ENCODE measurements at places on chromosomes 2 and 18.

- no peak for DNase-seq
These were observed 136.9 kb downstream of the CDH20 start for GRCh38 chr18:61470031-61470674.

- no peak for DNase-seq
These were observed 12.7 kb upstream of the MAPRE2 start for GRCh38 chr18:35028536-35028935.

DNA sequence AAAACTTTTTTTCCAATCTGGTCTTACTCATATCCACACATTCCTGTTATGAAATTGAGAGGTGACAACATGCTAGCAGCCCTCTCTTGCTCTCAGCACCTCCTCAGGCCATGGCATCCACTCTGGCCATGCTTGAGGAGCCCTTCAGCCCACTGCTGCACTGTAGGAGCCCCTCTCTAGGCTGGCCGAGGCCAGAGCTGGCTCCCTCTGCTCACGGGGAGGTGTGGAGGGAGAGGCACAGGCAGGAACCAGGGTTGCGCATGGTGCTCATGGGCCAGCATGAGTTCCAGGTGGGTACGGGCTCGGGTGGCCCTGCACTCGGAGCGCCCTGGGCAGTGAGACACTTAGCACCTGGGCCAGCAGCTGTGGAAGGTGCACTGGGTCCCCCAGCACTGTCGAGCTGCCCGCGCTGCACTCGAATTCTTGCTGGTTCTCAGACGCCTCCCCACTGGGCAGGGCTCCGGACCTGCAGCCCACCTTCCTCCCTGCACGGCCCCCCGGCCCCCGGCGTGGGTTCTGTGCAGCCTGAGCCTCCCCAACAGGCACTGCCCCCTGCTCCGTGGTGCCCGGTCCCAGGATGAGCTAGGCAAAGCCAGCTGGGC, 1669.6 kb upstream of the CELF4 start:
- no peak for DNase-seq

GRCh38 chr18:79904357-79905147, 46.9 kb downstream of the SLC66A2 start:
- DNase-seq: peak; percentile 6

DNA sequence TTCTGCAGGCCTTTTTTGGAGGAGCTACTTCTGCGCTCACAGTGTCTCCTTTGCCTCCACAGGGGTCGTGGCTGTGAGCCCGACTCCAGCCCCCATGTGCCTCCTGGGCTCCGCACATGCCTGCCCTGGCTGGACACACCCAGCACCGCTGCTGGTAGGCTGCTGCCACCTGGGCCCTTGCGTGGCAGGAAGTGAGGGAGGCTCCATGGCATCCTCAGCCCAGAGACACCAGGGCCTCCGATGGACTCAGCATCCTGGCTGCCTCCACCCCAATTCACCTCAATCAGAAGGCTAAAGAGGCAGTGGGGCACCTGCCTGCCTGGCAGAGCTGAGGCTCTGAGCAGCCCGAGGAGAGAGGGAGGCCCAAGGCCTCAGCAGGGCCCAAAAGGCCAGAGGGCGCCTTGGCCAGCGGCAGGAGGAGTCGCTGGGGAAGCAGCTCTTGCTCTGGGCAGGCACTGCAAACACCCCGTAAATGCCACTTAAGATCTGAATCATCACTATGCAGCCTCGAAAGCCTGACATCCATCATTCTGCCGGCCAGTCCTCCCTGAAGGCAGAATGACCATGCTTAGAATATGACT, 68.3 kb upstream of the OTOS start:
- DNase-seq: no peak

- DNase-seq: no peak
These were observed 158.6 kb downstream of the CDH2 start for GRCh38 chr18:28018351-28018750.

DNA sequence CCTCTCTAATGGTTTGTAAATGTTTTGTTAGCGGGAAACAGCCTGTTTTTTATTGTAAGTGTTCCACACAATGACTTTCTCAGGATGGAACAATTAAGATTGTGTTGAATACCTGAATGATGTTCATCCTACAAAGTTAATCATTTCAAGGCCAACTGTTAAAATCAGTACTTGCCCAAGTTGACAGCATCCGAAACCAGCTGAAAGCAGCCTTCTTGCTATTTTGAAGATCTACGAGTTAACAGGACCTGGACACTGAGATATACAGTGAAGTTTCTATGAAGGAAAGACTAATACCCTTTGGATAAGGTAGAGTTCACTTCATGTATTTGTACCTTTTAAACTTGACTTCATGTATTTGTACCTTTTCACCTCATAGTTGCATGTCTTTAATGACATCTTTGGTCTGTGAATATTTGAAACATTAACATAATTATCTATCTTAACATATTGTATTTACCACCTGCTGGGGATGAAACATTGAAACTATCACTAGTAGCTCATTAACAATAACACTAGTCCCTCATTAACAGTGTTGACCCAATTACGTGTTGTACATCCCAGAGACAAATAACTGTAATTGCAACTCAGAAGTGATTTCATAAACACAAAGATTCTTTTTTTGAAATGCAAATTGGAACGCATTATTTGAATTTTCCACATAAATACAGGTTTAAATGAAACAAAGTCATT, 556.0 kb upstream of the MEX3C start:
- no peak for DNase-seq

DNA sequence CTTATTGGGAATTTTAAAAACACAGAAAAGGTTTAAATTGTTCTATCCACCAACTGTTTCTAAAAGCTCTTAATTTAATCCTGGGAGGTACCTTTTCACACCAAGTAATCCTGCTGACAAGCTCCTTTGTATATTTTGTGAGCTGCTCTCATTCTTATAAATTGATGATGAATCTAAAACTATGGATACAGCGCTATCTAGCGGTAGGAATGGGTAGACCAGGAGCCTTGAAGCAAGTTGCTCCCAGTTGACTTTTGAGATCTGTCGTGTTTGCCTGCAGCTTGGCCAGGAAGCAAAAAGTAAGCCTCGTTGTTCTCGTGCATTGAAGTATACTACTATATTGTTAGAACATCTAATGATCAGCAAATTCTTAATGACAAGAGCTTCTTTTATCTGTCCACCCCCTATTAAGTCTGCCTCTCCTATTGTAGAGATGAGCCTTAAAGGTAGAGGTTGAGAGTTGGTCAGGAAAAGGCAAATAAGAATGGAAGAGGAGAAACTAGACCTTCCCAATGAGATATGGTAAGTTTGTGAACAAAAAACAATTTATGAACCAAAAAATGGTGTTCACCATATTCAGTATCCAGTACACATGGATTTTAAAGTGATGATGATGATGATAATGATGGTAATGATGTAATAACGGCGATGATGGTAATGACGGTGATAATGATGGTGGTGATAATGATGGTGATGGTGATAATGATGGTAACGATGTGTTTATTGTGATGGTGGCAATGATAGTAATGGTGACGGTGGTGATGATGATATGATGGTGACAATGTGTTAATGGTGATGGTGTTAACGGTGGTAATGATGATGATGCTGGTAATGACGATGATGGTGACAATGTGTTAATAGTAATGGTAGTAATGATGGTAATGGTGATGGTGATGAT, 212.1 kb upstream of the NCKAP5 start:
- peak; percentile 91 for DNase-seq

GRCh38 chr18:79507546-79508480, 112.1 kb downstream of the NFATC1 start:
- DNase-seq: peak; percentile 75

DNA sequence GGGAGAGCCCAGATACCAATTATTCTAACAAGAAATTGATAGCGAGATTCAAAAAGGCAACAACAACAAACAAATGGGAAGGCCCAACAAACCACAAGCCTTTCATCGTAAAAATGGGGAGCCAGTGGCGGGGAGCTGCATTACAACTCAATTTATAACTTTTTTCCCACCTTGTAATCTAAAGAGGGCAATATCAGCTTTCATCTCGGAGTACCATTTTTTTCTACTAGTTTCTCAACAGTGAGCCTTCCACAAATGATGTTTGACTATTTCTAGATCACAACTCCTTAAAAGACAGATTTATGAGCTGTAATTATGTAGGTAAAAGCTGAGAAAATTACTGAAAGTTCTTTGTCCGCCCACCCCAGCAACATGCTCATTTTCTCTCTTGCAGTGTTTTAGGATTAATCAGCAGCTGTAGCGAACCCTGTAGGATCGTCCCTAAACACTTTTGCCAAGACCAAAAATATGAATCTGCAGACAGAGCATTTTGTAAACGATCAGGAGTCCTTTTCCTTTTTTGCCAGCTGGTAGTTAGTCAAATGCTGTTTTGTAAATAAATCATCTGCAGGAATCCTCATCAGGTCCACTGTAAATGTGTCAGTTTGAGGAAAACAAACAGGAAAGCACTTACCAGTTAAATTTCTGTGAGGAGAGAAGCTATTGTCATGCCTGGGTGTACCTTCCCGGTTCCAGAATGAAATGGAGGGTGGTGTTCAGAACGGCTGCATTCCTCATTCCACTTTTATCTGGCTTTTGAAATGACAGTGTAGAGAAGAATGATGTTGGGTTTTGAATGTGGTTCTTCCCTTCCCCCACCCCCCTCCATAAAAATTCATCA, 53.2 kb downstream of the EEF1B2 start:
- DNase-seq: no peak

DNA sequence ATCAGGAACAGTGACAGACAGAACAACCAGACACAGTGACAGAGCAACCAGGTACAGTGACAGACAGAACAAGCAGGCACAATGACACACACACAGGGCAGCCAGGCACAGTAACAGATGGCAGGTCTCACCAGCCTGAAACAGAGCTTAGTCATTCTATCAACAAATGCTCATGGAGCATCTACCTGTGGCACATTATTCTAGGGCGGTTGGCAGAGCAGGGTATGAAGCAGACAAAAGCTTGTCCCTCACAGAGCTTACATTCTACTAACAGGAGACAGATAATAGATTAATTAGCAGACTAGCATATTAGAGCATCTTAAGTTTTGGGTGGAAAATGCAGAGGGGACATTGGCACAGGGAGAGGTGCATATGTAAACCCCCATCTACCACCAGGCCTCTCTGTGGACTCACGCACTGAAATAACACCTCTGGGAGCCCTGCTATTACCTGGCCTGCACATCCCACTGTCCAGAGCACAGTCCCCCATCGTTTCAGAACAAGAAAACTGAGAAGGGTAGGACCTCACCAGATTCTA, 64.1 kb upstream of the RAB6C start:
- no peak for DNase-seq

DNA sequence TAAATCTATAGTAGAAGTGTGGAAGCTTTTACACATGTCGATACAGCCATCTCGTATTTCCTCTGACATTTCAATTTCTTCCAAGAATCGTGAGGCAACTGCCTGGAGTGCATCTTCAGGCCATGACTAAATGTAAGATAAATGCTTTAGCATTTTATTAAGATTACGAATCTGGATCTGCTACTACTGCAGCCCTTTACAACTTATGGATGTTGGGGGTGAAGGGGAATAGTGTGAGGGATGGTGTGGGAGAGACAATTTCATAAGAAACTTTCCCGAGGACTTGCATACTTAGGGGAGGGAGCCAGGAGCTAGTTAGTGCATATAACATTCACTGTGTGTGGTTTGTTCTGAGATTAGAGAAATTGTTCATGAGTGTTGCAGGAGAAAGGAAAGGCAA, 204.8 kb downstream of the SLC39A10 start:
- DNase-seq: no peak

DNA sequence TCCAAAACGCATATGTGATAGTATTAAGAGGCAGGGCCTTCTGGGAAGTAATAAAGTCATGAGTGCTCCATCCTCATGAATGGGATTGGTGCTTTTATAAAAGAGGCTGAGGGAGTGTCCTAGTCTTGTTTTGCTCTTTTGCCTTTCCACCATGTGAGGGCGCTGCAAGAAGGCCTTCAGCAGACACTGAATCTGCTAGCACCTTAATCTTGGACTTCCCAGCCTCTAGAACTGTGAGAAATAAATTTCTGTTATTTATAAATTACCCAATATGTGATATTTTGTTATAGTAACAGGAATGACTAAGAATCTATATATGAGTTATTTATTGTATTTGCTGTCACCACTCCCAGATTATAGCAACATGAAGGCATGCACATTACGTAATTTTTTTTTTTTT, 63.5 kb downstream of the PLA2R1 start:
- DNase-seq: no peak

DNA sequence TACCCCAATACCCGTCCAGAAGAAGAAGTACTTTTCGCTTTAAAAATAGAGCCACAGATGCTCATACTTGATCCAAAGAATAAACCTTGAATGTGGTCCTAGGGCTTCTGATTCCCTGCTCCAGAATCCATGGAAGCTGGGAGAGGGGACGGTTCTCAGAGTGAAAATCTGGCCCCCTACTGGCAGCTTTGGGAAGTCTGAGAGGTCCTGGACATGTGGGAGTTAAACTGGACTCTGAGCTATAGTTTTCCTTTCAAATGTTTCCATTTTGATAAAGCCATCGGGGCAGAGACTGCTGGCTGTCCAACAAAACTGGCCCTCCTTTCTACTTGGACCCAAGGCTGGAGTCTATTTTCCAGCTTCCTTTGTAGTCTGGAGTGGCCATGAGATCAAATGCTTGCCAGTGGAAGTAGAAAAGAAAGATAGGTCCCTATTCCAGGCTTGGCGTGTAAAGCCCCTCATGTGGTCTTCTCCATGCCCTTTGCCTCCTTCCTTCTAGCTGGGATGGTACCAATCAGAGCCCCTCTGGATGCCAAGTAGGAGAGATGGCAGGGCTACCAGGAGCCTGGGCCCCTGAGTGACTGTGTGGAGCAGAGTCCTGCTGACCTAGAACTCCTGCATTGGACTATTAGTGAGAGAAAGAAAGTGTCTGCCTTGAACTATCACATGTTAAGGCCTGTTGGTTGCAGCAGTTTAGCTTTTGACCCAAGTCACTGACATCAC, 37.7 kb upstream of the TBC1D8 start:
- DNase-seq: no peak

DNA sequence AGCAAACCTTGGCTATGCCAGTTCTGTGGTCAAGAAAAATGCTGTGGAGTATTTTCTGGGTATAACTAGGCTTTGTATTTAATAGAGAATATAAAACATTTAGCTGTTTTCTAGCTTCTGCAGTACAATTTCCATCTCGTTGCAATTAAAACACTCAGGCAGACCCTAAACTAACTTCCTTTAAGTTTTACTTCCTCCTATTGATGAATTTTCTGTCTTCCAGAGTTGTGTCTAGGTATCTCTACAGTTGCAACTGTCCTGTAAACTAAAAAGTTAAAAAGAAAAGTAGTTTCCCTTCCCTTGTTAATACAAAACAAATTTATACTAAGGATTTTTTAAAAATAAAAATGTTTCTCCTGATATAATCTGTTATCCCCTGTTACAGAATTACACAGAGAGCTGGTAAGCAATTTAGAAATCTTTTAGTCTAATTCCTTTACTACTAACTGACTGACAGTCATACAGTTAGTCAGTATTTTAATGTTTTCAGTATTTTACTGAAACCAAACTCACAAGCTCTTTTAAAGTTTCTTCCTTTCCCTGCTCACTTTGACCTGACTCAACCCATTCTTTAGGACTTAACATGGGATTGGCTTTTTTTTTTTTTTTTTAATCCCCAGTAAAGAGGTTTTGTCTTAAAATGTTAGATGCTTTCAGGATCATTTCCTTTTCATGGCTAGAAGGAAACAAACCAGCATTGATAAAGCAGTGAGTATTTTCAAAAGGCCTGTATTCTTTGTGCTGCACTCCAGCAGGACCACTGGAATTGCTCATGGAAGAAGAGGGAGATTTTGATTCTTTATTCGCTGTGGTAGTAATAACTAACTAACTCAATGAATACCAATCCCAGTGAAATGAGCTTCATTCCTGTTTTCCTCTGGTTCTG, 22.9 kb downstream of the ITGAV start:
- DNase-seq: no peak

Data from kidney (tissue), 22 donors.